Aorta (tissue), 5 donors: ENCODE measurements at places on chromosomes 12 and 14. TPM values are rescaled to one million over a fixed set of nuclear protein-coding genes. Genes with fewer than 3 reads are reported as not detected.

GRCh38 chr12:89690925-89691324, 17.7 kb downstream of the ATP2B1 start:
- no peak for DNase-seq

DNA sequence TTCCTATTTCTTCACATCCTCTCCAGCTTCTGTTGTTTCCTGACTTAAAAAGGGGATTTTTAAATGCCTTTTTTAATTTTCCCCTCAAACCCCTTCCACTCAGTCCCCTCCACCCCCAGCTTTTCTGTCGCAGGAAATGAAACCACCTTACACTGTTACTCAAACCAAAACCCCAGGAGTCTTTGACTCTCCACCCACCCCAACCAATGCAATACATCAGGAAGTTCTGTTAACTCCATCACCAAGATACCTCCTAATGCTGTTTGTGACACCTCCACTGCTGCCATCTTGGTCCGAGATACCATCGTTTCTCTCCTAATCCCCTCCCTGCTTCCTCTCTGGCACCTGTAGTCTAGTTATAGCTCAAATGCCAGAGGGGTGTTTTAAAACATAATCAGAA, 25.4 kb upstream of the CPM start:
- no peak for DNase-seq

- DNase-seq, result no peak
Observed at GRCh38 chr14:46051796-46052195, 599.8 kb downstream of the RPL10L start.

DNA sequence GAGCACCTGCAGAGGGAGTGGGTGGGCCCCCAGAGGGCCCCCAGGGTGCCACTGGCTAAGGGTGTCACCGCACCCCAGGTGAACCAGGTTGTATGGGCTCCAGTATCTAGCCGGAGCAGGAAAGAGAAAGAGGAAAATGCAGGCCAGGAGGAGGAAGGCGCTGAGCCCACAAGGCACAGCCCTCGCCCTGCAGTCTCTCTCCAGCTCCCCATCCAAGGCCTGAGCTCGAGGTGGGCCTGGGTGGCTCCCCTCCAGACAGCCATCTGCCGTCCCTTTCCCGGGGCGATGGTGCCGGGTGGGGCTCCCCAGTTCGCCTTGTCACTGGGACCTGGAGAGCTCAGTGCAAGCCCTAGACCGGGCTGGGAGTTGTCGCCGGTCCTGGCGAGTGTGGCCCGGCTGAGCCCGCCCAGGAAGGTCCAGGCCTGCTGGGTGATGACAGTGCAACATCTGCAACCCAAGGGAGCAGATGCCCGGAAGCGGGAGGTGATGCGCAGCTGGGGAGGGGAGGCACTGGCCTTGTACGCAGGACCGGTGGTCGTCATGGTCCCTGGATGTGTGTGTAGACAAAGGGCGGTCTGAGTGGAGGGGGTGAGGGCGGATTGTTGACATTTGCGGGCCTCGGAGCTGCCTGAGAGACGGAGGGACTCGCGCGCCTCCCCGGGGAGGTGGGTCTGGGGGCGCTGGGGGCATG, 716 bp downstream of the TMEM179 start:
- no peak for DNase-seq

GRCh38 chr12:51661199-51661598, 70.2 kb downstream of the SCN8A start:
- no peak for DNase-seq

GRCh38 chr12:105359856-105360255, 29.4 kb downstream of the C12orf75 start:
- no peak for DNase-seq

- no peak for DNase-seq
Observed at GRCh38 chr14:52902971-52903619, 47.8 kb downstream of the FERMT2 start.

DNA sequence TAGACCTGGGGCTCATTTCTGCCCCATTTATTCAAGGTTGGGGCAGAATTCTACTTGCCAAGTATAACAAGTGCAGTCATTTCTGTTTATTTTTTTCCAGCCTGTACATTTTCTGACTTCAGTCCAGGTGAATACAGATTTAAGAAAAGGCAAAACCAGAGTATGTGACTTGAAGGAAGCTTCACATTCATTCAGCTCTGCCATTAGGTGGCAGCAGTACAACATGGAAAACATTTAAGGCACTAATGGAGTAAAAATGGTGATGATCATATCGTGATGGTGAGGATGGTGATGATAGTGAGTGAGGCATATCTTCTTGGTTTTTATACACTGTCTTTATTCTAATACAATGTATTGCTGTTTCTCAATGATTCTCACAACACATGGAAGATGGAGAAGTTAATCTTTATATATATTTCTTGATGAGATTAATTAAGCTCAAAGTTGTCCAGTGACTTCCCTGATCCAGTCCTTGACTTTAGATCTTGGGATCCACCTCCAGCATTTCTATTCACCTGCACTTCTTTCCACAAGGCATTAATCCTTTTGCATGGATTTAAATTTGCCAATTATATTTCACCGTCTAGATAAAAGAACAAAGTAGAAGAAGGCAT, 176.7 kb upstream of the SEL1L start:
- DNase-seq, result no peak

- DNase-seq, result no peak
Observed at GRCh38 chr14:21866479-21866878, 192.9 kb upstream of the OR4E1 start.

GRCh38 chr12:47337581-47337980, 257.8 kb upstream of the AMIGO2 start:
- DNase-seq, result no peak

The JDP2 gene
- 48.3 TPM for total RNA-seq

The WNT1 gene
- total RNA-seq, result not detected

DNA sequence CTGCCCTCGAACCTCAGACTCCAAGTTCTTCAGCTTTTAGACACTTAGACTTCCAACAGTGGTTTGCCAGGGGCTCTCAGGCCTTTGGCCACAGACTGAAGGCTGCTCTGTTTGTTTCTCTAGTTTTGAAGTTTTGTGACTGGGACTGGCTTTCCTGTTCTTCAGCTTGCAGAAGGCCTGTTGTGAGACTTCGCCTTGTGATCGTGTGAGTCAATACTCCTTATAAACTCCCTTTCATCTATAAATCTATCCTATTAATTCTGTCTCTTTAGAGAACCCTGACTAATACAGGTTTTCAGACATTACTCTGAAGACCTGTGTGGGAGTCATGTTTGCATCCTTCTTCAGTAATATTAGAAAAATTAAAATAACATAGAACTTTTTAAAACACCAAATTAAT, 289.1 kb downstream of the RMST start:
- DNase-seq, result no peak

DNA sequence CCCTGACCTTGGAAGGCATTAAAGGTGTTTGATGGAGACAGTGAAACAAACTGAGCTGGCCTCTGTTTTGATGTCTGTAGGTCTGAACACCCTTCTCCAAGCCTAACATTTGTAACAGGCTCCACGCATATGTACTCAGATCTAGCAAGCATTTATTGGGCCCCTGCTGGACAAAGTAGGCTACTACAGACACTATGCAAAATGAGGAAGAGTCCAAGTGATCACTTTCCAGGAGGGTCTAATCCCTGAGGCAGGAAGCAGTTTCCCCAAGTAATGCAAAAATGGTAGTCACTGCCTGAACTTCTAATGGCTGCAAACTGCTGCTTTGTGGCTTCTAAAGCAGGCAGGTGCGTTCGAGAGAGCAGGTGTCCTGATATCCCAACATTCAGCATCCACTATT, 405.8 kb downstream of the MED13L start:
- no peak for DNase-seq

GRCh38 chr12:13836099-13836498, 145.3 kb downstream of the GRIN2B start:
- DNase-seq, result no peak

The PAH gene
- not detected for total RNA-seq

The NTS gene
- total RNA-seq, result not detected

GRCh38 chr12:94872671-94872970, 130.9 kb downstream of the NDUFA12 start:
- DNase-seq, result no peak

The GSC gene
- 1.3 TPM for total RNA-seq

- DNase-seq, result peak; percentile 78
Observed at GRCh38 chr14:22837114-22837749, 847 bp downstream of the MMP14 start.

DNA sequence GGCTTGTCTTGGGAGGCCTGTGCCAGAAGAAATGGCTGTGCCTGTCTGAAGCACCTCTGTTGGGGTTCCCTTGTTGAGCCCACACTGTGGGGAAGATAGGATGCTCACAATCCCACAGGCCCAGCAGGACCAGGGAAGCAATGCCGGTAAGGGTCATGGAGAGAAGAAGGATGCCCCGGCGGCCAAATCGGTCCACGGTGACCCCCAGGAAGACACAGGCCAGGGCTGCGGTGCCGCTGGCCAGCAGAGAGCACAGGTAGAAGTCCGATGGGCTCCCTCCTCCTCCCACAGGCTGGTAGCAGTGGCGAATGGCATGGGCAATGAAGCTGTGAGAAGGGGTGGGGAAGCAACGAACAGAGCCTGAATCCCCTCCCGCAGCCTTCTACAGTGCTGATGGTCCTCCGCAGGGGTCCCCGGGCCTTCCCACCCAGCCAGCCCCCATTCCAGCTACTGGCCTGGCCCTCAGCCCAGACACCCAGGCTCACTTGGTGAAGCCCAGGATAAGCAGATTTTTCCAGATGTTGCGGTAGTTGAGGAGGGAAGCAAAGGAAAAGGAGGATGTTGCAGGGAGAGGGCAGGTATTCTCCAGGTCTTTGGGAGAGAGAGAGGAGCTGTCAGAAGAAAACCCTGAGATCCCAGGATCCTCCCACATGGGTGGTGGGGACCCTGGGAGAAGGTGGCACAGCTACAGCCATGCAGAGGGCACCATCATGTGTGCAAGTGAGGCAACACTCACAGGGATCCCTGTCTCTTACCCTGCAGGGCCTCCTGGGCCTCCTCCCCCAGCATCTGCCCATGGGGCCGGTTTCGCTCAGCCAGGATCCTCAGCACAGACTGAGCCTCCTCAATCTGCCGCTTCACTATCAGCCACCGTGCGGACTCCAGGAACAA, 5.0 kb downstream of the SLC22A17 start:
- DNase-seq, result no peak

GRCh38 chr14:51951656-51952055, 37.7 kb upstream of the RTRAF start:
- no peak for DNase-seq

The TIMM9 gene
- total RNA-seq, result 24.8 TPM

DNA sequence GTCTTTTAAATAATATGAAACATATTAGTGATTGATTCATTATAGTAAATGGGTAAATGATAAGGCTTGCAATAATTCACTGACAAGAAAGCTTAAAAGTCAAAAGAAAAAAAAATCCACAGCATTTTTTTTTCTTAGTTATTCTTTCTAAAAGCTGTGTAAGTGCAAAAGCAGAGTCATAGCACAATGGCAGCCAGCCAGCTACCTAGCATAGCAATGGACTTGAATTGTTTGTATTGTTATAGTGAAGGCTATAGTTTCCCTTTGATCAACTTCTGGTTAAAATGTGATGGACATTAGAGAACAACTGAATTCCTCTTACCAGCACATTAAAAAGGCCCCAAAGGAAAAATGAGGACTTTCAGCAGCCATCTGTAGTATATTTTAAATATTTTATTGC, 232.1 kb downstream of the NAV3 start:
- DNase-seq, result peak; percentile 42

- DNase-seq, result peak; percentile 84
Observed at GRCh38 chr12:116861320-116861719, 19.9 kb downstream of the HRK start.

GRCh38 chr12:104242546-104243206, 27.1 kb downstream of the TXNRD1 start:
- no peak for DNase-seq
